ENCODE measurements at places on chromosomes 7 and 10.
A peak's percentile ranks its signal among the peaks of the same experiment; 100 is the strongest.

DNA sequence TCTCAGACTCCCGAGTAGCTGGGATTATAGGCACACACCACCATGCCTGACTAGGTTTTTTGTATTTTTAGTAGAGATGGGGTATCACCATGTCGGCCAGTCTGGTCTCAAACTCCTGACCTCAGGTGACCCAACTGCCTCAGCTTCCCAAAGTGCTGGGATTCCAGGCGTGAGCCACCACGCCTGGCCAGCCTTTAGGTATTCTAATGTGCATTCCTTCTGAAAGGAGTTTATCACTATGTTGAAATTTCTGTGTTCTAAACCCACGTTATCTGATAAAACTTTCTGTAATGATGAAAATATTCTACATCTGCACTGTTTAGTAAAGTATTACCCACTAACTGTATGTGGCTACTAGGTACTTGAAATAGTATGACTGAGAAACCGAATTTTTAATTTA lies 110.6 kb upstream of the IMMP2L start:
- DNase-seq = no peak

GRCh38 chr7:70667406-70667805 lies 464.5 kb upstream of the GALNT17 start:
- DNase-seq = no peak

GRCh38 chr10:89134963-89135362 lies 72.2 kb downstream of the CH25H start:
- DNase-seq = no peak

- no peak for DNase-seq
Measured at GRCh38 chr10:129163531-129163930, 303.5 kb upstream of the MGMT start.

- DNase-seq = no peak
Measured at GRCh38 chr10:113801569-113801968, 50.1 kb downstream of the PLEKHS1 start.

GRCh38 chr7:140544388-140544826 lies 65.1 kb upstream of the MKRN1 start:
- DNase-seq = peak; percentile 54

- no peak for DNase-seq
Measured at GRCh38 chr10:106395041-106395749, 769.3 kb downstream of the SORCS1 start.

GRCh38 chr7:70720191-70720873 lies 411.6 kb upstream of the GALNT17 start:
- no peak for DNase-seq

DNA sequence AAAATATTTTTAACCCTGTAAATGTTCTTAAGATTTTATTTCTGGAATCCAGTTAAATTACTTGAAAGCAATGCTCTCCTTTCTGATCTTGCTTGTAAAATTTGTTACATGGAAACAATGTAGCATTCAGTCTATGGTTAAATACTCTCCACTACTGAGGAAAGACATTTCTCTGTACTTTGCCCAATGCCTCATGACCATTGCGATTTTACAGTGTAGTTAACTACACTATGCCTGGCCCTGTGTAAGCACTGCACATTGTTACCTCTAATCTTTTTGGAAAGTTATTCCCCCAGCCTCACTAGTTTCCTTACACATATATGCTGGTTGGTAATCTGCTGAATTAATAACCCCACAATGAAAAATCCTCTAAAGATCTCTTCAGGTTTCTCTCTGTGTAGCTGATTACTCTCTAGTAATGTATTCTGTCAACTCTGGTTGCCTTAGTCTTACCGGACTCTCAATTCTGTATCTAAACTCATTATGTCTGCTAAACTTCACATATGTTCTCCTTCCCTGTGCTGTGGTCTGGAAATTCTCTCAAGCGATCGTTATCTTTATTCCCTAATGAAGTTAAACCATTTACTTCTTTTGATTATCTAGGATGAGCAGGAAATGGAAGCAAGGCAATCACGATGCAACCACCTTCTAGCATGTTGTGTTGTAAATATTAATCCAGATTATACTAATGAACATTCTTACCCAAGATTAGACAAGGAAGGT lies 58.7 kb upstream of the TMEM106B start:
- no peak for DNase-seq

- DNase-seq = no peak
Measured at GRCh38 chr7:68718097-68718551, 880.2 kb upstream of the AUTS2 start.

GRCh38 chr7:41581041-41581440 lies 121.8 kb downstream of the INHBA start:
- DNase-seq = no peak

- DNase-seq = no peak
Measured at GRCh38 chr10:34155812-34156211, 659.3 kb downstream of the PARD3 start.

DNA sequence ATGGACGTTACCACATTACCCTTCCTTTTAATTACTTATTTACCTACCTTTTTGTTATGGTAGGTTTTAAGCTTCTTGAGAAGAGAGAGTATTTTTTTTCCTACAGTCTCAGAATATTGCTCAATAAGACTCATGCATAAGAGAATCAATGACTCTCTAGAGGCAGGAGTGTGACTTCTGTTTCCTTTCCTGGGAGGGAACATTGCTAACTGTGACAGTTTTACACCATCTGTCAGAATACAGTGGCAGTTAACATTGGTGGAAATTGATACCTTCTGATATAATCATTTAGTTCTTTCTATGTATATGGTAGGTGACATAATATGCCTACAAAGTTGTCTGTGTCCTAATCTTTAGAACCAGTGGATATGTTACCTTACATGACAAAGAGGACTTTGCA lies 348.7 kb upstream of the POT1 start:
- DNase-seq = no peak

DNA sequence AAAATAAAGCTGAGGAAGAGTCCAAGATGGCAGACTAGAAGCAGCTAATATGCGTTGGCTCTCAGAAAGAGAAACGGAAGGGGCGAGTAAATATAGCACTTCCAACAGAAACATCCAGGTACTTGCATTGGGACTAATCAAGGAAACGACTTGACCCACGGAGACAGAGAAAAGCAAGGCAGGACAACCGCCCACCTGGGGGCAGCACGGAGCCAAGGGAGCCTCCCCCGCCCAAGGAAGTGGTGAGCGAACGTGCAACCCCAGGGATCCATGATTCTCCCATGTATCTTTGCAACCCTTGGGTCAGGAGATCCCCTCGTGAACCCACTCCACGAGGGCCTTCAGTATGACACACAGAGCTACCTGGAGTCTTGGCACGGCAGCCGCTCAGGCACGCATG lies 45.4 kb upstream of the GRM3 start:
- no peak for DNase-seq

DNA sequence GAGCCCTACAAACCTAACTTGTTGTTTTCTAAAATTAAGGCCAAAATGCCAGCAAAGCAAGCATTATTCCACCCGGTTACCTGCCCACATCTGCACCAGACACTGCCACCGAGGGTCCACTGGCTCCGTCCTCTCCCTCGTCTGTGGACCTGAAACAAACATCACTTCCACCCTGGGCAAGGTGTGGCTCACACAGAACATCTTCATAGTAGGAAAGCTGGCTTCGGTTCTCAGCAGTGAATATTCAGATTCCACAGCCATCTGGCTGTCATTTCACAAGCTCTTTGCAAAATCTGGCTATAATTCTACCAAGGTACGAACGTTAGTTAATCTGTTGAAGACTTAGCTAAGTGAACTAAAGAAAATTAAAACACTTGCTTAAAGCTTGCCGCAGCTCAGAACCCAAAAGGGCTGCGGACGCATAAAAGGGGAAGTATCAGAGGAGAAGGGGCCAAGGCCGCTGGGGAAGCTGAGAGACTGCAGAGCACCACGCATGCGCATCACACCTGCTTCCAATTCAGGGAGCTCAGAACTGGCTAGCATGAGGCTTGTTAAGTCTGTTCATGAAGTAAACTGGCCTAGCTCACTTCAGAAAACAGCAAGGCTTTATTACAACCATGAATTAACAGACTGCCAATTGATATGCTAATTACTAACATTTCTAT lies 46.1 kb downstream of the PTPRN2 start:
- DNase-seq = peak; percentile 27

DNA sequence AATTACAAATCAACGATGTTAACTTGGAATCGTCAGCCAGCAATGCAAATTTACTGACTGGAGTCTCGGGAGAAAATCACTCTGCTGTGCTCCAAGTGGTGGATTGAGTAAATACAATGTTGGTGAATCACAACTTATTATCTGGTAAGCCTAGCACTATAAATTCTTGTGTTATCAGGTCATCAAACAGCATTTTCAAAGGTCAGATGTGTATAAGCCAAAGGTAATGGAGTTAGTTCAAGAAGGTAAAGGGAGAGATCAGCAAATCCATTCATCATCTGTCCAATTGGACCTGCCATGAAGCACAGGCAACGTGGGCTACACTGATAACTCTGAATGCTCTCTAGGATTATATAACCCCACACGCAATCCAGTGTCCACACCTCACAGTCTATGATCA lies 13.9 kb downstream of the CUBN start:
- DNase-seq = no peak

DNA sequence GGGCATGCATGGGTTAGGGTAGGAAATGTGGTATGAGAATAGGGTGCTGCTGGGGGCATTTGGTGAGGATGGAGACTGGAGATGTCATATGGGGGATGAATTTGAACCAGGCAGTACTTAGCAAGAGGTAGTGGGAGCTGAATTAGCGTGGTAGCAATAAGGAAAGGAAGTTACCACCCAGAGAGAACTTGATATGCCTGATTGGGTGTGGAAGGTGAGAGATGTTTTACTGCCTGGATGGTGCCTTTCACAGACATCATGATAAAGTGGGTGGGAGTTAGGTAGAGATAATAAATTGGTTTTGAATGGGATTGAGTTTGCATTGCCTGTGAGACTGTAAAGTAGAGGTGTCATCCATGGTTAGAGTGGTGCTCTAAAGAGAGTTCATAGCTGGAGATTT lies 46.7 kb downstream of the TRIM24 start:
- DNase-seq = no peak

- no peak for DNase-seq
Measured at GRCh38 chr10:89869180-89869579, 167.8 kb downstream of the KIF20B start.

DNA sequence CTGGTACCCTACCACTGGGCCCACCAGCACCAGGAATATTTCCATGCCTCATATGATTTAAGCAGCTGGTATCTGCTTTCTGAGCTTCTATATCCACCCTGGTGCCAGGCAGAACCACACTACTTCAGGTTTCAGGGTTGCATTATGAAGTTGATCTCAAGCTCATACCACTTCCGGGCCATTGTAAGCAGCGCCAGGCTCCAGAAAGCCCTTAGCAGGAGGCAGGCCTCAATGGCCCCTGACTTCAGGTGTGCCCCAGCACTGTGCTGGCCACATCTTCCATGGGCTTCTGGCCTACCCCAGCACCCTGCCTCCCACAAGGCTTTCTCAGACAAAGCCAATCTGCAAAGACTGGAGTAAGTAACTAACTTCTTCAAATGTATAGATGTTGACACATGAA lies 391.3 kb upstream of the GRM3 start:
- DNase-seq = no peak

GRCh38 chr10:31340343-31340742 lies 21.3 kb downstream of the ZEB1 start:
- DNase-seq = no peak

DNA sequence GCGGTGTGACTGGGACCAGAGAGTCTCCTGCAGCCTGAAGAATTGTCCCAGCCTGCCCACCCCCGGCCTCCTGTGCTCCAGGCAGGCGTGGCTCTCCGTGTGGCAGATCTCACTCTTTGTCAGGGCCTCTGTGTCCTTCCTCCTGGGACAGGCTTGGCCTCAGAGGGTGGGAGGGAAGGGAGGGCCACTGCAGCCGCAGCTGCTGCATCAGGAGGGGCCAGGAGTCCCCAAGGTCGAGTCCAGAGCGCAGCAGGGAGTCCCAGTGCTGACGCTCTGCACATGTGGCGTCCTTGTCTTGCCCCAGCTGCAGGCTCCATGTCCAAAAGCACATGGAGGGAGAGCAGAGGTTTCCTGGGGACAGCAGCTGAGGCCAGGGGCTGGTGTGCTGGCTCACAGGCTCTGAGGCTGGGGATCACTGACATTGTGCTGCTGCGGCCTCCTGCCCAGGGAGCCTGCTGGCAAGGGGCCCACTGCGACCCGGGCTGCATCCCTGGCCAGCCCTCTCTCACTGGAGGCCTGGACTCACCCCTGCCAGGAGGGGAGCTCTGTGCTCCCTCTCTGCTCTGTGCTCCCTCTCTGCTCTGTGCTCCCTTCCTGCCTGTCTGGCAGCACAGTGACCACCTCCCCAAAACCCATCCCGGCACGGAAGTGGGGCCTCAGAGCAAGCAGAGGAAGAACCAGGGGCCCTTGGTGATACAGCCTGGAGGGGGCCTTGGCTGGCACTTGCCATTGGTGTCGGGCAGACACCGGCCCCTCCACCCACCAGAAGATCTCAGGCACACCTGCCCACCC lies 114.6 kb upstream of the RET start:
- DNase-seq = no peak

GRCh38 chr10:29257784-29258135 lies 31.1 kb upstream of the LYZL1 start:
- no peak for DNase-seq

- no peak for DNase-seq
Measured at GRCh38 chr10:129274748-129275474, 192.1 kb upstream of the MGMT start.

GRCh38 chr10:79349072-79349491 lies 1.8 kb downstream of the PPIF start:
- DNase-seq = no peak

DNA sequence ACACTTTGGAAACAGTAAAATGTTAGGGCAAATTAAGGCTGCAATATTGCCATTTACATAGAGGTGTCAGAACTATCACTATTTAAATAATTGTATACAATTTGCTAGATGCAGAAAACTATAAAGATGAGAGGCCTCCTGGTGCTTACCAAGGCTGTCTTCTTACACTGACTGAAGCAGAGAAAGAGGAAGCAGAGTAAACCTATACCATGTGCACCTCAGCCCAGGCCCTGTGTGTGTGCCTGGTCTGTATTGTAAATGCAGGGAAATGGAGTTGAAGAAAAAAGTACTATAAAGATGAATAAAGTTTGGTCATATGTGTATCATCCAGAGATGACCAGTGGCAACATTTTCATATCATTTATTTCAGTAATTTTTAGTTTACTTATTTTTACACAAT lies 29.2 kb downstream of the ELMO1 start:
- no peak for DNase-seq

- no peak for DNase-seq
Measured at GRCh38 chr10:129057856-129058663, 409.0 kb upstream of the MGMT start.

- no peak for DNase-seq
Measured at GRCh38 chr7:129069021-129069420, 14.1 kb upstream of the TNPO3 start.

Measured in heart left ventricle (tissue), 16 donors.